ENCODE measurements at places on chromosomes 7 and 10.

DNA sequence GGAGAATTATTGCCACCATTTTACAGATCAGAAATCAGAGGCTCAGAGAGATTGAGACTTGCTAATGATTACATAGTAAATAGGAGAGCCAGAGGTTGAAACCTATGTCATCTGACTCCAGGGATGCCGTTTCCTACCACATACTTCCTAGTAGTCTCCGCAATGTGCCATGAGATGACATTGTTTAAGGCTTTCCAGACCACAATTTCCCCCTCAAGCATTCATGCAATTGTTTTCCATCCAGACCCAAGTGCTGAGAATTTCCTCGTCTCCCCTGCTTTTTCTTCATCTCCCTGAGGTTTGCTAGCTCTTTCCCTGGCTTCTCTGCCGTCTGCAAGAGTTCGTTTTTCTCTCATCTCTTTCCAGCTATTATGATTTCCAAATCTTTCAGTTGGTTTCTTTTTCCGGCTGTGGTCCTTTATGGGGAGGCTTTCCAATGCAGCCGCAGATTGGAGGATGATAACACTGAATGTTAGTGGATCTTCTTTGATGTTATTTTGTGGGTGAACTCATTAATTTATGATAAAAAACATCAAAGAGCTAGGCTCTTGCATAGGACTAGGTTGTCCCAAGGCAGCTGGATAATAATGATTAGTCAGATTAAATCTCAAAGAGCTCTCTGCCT, 6.9 kb upstream of the GOLGA7B start:
- DNase-seq: no peak

- no peak for DNase-seq
Measured at GRCh38 chr7:24825381-24825794, 68.1 kb upstream of the GSDME start.

DNA sequence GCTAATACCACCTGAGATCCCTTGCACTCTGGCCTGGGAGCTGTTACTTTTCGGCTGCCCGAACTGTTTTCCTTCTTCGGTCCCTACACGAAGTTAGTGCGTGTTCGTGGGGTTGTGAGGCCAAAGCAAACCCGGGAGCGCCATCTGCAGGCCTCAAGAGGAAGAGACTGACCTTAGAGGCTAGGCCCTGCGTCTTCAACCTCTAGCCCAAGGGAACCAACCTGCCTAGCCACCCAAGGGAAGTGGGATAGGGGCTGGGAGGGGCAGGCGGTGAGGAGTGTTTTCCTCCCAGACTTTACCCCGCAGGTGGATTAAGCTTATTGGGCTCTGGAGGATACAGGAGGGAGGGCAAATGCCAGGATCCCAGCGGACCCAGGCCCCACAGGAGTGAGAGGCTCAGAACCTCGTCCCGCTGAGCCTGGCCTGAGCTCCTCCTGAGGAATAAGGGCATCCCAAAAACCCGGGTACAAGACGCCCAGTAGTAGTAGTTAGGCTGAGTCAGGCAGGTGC, 1.7 kb upstream of the PAX2 start:
- DNase-seq: peak; percentile 32

GRCh38 chr7:140876519-140877248, 48.0 kb downstream of the BRAF start:
- DNase-seq: peak; percentile 14

DNA sequence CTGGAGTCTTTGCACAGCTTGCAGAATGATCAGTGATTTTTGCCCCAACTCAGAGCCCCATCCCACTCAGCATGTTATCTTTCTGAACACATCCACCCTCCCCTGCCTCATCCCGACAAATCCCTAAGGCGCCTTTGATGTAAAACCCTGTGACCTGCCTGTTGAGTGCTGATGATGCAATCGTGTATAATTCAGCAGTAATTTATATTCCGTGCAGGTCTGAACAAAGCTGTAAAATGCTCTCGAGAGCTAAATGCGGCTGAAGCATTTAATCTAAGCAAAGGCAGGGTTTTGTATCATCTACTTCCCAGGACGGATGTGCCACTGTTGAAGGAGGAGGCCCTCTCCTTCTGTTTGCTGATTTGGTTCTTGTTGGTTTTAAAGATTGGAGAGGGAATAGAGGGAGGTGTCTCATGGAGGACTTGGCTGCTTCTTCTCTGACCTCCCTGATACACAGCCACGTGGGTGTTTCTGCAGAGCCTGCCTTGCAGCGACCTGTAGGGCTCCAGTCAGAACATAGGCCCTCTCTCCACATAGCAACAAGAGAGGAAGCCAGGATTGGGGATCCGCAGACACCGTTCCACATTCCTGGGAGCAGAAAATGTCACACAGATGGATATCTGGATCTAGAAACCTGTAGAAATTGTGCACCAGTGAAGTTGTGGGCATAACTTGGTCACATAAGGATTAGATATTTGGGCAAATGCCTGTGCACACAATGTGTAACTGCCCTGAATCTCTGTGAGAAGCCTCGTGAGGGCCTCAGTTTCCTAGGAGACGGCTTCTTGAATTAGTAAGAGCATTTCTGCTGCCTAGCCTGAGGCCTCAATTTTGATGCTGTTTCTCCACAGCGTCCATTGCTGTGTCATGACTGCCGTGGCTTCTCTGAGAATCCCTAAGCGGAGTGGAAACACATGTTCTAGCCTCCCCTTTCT, 90.2 kb upstream of the AGK start:
- DNase-seq: no peak

DNA sequence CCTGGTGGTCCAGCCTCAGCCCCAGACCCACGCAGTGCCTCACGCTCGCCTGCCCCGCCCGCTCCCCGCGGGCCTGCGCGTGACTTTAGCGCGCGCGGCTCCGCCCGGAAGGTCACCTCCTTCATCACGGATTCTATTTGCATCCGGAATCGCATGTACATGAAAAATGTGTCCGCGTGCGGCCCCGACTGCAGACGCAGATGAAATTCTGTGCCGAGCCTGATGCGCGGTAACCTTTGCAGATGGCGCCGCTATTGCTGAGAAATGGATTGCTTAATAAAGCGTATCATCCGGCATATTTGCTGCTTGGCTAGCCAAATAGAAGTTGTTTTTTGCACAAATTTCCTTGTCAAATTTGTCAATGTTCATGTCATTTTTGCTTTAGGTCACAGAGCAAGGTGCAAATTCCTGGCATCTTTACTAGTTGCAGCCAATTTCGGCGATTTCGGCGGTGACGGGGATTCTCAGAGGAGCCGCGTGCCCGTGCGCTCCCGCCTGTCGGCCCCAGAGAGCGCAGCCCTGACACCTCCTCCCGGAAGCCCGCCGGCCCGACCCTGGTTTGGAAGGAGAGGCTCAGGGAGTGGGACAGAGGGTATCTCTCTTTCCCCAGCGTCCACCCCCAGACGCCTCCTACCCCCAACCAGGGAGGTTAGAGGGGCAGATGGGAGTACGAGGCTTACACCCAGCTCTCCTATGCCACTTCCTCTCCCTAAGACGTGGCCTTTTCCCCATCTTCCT, 85.9 kb upstream of the PAX2 start:
- no peak for DNase-seq

DNA sequence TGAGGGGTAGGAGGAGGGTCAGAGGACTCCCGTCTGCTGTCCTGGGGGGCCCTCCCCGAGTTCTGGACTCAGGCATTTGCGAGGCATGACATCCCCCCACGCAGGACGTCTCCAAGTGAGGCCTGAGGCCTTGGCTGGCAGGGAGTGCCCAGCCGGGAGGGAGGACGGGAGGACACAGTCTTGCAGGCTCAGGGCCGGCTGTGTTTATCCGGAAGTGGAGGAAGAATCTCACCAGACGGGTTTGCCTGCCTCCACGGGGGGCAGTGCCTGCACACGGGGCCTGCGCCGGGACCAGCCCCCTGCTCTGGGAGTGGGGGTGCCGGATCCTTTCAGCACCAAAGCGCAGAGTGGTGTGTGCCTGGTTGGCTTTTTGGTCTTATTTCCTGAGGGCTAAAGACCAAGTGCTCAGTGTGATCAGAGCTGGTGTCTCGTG, 10.9 kb downstream of the PWWP2B start:
- no peak for DNase-seq

GRCh38 chr7:13107291-13107690, 419.9 kb downstream of the ARL4A start:
- DNase-seq: no peak

DNA sequence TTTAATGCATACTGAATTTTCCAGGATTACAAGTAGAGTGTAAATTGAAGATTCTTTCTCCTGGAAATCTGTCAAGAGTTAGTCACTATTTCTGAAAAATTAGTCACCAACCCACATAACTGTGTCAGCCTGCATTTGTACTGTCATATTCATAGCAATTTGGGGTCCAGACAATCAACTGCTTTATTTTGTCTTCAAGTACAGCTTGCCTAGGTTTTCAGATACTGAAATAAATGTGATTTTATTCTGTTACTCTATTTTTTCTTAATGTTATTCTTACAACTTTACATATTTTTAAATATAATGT, 55.1 kb downstream of the CUBN start:
- peak; percentile 17 for DNase-seq

All from CD4-positive, alpha-beta T cell treated with Interleukin-2 at 100 ng/mL for 4 hours (primary cell).